Stimulated activated CD4-positive, alpha-beta T cell treated with anti-CD3 and anti-CD28 coated beads, Interleukin-12 subunit alpha, Interleukin-12 subunit beta, amount 100 ng/mL, for 24 hours (primary cell): ENCODE measurements at places on chromosomes 5 and 9.

GRCh38 chr9:88011005-88011766, 36.9 kb upstream of the CDK20 start:
- no peak for DNase-seq

GRCh38 chr5:159628703-159629102, 287.6 kb upstream of the ADRA1B start:
- no peak for DNase-seq

DNA sequence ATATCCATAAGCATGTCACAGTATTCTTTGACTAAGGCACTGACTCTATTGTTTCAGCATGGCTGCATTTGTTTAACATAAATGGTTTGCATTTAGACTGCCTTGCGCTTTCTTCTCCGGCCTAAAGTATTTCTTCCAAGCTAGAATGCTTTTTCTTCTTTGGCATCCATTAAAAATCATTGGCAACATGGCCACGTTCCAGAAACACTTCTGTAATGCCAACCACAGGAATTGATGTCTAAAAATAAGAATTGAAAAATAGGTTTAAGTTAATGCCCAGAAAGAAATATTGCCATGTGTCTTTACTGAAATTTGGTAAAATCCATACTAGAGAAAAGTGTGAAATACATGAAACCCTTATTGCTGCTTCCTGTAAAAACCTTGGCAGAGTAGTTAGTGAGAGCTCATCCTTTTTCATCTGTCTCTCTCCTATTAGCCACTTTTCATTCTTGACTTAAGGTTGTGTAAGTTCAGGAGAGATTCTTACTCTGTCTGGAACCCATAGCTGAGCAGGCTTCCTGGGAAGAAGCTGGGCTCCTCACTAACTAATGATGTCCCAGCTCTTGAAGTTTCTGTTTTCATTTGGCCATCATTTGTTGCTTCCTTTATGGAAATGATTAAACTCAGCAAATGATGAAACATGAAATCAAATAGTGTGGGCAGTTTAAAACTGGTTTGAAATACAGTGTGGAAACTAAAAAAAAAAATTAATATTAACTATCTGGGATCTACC, 58.2 kb upstream of the RPS23 start:
- no peak for DNase-seq

GRCh38 chr9:135677641-135678168, 14.6 kb downstream of the LCN9 start:
- DNase-seq: no peak

- DNase-seq: no peak
Measured at GRCh38 chr9:109320331-109320741, 523 bp downstream of the EPB41L4B start.

- DNase-seq: no peak
Measured at GRCh38 chr5:43268188-43268820, 44.9 kb downstream of the HMGCS1 start.

DNA sequence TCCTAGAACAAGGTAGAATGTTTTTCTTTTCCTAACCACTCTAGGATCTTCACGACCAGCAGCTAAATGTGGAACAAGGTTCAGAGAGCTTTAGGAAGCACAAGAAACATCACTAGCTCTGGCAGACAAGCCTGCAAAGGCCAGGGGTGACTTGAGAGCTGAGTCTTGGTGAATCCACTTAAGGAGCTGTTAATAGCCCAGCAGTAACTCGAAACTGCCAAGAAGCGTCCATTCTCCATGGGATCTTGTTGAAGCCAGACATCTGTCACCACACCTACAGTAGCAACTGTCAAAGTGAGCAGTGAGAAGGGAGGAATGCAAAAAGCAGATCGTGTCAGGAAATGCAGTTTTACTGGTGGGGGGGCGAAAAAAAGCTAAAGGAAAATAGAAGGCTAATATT, 87.2 kb downstream of the ATPSCKMT start:
- DNase-seq: no peak

- no peak for DNase-seq
Measured at GRCh38 chr5:121497176-121497575, 354.5 kb upstream of the FTMT start.

- DNase-seq: no peak
Measured at GRCh38 chr9:1156794-1157550, 106.8 kb downstream of the DMRT2 start.

GRCh38 chr5:64690417-64691151, at the start of gene SHISAL2B:
Gene SHISAL2B, plus strand, starts transcription at chr5:64690503. Its CDS starts 121 bp downstream, at chr5:64690624.
- DNase-seq: no peak

DNA sequence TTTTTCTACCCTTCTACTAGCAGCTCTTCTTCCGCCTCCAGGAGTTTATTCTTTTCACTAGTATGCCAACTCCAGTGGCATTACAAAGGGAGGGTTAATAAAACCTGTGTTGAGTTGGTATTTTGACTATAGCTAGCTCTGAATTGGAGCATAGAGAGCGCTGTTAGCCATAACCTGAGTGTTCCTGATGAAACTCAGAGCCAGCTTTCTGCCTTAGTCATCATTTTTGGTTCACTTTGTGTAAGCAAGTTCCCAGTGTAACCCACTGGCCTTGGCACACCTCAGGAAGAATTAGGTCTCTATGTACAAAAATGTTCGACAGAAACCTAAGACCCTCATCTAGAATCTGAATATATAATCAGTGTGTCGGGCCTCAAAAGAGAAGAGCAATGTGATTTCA, 238.9 kb downstream of the NR3C1 start:
- no peak for DNase-seq

DNA sequence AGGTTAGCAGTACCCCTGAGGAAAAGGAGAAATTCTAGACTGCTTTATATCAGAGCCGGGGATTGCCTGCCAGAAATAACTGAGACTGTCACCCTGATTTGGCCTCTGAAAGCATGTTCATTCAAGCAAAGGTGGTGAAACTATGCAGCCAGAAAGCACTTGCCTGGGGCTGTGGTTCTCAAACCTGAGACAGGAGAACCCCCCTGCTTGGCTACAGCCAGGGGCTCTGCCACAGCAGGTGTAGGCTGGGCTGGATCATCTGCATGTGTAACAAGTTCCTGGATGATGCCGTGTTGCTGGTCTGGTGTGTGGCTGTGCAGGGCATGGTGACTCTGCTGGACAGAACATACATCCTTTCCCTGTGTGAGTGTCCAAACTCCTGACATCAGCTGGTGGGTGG, 157.8 kb downstream of the NXNL2 start:
- no peak for DNase-seq

- DNase-seq: no peak
Measured at GRCh38 chr5:34923694-34924461, 5.5 kb upstream of the DNAJC21 start.

DNA sequence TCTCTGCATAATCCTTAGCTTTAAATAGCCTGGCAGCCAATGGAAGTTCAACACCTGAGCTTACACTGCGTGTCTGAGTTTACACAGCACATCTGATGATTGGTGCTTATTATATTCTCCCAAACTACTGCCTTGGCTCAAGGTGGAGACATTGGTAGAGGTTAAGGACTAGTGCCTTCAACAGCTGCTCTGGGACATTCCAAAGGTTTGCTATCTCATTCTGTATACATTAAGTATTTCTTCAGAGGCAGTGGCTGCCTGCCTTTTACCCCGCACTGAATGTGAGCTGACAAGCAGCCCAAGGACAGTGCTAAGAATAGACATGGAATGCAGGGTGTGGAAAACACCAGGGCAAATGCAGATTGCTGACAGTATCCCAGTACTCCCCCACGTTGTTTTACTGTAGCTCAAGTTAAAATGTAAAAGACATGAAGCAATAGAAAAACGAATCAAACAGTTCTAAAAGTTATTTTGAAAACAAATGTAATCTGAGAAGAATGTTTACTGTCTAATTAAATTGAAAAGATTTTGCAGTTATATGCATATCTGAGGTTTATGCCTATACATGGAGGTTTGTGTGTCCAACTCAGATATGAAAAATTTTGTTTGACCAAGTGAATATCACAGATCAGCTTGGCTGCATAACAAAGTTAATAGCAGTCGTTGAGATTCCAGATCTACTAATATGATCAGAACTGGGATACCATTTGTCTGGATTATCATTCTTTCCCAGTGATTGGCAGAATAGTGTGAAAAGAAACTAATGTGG, 1.8 kb downstream of the HSPB3 start:
- DNase-seq: no peak

DNA sequence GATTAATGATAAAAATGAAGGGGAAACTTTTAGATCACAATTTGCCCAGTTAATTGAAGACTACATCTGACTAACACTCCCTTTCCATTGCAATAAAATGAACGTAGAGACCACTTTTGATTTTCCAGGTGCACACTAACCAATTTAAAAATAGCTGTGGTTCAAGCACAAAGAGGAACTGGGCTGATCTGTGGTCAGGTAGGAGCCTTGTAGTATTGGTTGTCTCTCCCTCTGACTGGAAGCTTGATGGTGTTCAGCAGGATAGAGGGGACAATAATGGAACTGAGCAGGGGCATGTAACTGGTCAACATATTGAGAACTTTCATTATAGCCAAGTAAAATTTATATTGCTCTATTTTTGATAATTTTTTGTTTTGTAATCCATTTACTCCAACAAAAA, 886.8 kb upstream of the SEMA6A start:
- DNase-seq: no peak

GRCh38 chr5:159777049-159777660, 139.1 kb upstream of the ADRA1B start:
- no peak for DNase-seq

- DNase-seq: no peak
Measured at GRCh38 chr9:95075700-95076099, 241.8 kb downstream of the FANCC start.

DNA sequence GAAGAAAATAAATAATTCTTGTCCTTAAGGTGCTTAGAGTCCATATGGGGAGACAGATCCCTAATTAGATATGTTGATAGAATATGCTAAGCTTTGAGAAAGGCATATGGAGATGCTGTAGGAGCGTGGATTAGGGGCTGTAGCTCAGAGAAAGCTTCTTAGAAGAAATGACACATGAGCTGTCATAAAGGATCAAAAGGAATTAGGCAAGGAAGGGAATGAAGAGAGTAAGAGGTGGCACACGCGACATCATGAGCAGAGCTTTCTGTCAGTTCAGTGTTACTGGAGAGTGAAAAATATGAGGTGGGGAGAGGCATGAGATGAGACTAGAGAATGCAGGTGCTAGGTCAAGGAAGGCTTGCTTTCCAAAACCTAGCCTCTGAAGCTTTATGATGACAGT, 118.6 kb downstream of the KIAA0825 start:
- DNase-seq: no peak

- peak; percentile 89 for DNase-seq
Measured at GRCh38 chr9:130578865-130579737, at the start of gene FUBP3. Gene FUBP3, plus strand, starts transcription at chr9:130579577. Its CDS starts 104 bp downstream, at chr9:130579681.

- no peak for DNase-seq
Measured at GRCh38 chr5:131302506-131302905, 38.7 kb downstream of the CDC42SE2 start.

GRCh38 chr5:12743582-12743981, 839.3 kb upstream of the CTNND2 start:
- DNase-seq: no peak

DNA sequence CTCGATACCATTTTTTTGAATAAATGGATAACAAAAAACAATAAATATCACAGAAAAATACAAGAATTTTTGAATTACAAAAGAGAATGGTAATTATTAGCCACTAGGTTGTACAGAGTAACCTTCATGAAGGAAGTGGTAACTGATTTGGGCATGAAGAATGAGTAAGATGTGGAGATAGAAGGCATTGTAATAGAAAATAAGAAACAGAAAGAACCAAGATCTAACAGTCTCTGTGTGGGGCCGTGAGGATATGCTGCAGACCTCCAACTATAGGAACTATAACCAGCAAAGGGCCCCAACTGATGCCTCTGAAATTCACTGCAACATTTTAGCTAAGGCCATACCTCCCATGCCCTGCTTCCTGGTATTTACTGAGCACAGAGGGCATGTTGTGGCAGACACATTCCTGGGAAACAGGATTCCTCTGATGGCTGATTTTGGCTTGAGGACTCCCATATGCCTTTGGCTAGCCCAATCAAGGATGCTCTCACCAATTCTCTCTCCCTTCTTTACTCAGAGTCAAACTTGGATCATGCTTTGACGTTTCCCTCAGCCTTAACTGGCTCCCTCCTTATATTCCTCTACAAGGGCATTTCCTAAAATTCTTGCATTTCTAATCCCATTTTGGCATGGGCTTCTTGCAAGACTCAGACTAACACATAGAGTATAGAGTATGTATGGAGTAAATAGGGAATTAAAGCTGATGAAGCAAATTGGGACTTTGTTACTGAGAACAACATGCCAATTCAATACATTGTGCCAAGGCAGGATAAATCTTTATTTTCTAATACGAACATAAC, 208.9 kb downstream of the PDE4D start:
- DNase-seq: no peak

- no peak for DNase-seq
Measured at GRCh38 chr5:1881731-1882336, 891 bp downstream of the IRX4 start.

- DNase-seq: no peak
Measured at GRCh38 chr9:22105005-22105722, 96.1 kb upstream of the CDKN2B start.

DNA sequence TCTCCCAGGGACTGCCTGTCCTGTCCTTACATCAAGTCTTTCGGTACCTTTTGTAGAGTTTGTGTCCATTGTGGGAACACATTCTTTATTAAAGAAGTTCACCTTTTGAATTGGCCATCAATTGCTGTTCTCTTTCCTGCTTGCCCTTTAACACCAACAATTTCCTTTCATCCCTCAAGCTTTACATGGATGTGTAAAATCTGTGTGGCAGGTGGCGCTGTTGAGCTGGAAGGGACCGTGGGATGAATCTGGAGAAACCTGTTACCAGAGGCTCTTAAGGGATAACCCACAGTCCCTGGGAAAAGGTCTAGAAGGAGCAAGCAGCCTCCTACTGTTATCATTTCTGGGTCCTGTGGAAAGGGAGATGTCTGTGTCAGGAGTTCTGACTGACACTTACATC, 7.9 kb upstream of the ZFP62 start:
- DNase-seq: peak; percentile 35

DNA sequence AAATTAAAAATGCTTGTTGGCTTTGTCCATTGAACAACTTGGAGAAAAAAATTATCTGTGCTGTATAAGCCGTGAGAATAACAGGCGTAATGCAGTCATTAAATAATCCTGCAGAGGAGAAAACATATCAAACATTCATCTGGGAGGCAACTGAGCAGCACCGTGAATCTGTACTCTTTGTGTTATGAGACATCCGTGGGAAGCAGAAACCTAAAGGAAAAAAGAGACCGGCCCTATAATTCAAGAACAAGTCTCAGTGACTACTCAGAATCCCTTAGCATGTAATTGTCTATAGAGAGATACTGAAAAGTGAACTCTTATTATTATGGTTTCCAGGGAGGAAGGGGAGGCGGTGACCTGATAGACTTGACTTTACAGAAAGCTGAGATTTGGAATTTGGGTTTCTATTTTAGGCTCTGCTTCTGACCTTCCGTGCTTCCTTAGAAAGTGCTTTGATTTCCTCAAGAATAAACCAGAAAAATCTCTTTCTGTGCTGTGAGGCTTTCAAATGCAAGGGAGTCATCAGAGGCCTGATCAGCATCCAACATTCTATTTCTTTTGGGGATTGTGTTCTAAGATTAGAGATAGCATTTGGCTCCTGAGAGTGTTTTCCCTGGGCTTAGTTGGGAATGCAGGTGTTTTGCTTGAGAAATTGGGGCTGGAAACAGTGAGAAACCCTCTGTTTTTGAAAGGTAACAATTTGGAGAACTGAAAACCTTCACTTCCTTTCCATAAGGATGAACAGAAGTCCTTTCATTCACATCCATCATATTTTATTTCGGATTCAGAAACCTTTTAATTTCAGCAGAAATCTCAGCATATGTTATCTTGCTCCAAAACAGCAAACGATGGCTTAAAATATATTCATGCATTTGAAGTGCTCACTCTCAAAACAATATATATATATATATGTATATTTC, 296.7 kb downstream of the CSNK1G3 start:
- DNase-seq: no peak
